SHP77 (cell line): ENCODE measurements at places on chromosomes 5 and 9.

- DNase-seq: no peak
Observed at GRCh38 chr5:135871268-135871915, 24.2 kb downstream of the IL9 start.

GRCh38 chr5:134614450-134615085 is 18.1 kb downstream of the SAR1B start:
- DNase-seq: no peak

DNA sequence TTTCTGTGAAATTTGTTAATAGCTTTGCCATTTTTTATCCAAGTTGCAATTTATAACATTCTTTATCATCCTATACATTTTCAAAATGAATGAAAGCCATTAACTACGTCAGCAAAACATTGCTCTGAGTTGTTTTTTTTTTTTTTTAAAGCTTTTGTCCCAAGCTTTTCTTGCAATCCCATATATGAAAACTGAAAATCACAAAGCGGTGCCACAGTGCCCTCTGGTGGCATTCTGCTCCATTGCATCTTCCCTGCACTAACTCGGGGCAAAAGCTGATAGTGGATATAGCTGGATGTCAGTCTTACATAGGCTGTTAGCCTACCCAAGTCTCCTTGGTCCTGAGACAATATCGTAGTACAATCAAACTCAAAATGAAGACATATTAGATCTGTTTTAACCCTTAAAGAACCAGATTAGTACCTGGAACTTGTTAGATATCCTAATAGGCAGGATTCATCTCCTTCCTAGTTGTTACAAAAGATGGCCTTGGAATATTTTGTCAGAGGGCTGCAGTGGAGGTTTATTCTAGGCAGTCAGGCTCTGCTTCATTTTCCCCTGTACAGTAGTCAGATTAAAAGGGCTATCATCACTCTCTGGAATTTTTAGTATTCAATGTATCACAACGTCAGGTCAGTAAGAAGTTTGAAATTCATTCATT is 669.9 kb downstream of the PTPRD start:
- DNase-seq: no peak

- no peak for DNase-seq
Observed at GRCh38 chr9:137502008-137502911, 43.1 kb upstream of the NSMF start.

GRCh38 chr5:173341961-173342430 is 13.8 kb upstream of the STC2 start:
- no peak for DNase-seq

DNA sequence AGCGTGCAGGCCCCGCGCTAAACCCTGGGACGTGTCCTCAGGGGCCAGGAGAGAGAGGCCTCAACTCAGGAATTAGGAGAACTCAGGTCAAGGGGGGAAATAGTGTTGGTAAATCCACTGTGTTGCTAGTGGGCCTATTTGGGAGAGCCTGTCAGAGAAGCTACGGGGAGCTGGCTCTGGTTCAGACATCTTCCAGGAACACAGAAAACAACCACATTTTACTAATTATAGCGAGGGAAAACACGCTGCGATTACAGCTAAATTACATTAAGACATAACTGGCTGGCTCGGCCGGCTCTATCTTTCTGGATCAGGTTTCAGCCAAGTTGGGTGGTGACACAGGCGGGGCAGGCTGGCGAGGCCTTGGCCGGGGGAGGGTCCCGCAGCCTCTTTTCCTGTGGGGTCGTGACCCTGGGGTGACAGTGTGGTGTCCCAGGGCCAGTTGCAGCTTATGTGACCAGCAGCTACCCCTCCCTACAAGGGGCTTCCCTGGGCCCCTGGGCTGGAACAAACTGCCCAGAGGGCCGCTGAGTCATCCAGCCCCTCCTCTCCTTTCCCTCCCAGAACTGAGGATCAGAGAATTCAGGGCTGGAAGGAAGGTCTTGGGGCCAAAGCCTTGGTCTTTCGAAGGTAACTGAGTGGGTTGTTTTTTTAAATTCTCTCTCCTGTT is 75.1 kb downstream of the FGF18 start:
- no peak for DNase-seq

DNA sequence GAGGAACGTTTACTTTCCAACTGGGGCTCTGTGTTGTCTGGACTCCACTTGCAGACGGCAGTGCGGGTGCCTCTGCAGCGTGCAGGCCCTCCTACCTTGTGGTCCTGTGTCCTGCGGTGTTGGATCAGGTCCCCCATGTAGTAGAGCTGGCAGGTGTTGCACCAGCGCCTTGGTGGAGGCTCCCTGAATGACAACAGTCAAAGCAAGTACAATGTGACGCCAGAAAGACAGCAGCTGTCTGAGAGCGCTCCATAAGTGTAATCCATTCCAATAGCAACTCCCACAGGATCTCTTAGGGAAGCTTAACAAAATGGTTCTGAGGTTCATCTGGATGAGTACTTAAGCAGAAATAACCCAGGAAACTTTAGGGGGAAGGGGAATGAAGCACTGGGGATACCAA is 9.9 kb downstream of the BBLN start:
- no peak for DNase-seq

DNA sequence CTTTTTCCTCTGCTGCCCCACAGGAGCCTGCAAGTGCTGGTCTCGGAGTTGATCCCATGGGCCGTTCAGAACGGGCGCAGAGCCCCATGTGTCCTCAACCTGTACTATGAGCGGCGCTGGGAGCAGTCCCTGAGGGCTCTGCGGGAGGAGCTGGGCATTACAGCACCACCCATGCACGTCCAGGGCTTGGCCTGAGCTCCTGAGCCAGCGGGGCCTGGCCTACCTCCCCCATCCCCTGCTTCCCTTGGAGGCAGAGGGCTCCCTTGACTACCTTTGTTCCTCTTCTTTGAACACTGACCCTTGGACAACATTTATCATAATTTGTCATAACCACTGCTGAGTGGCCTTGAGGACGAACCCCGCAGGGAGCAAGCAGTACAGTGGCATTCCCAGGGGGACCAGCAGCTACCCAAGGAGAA is 6.9 kb upstream of the SLC27A4 start:
- DNase-seq: no peak
